ENCODE measurements at places on chromosomes 2 and 18.
A peak's percentile ranks its signal among the peaks of the same experiment; 100 is the strongest.

- H3K36me3 ChIP-seq: no peaks in the 10 kb centered on the region
- peaks cover 23% of the 10 kb centered on the region for H3K4me1 ChIP-seq
- H3K4me3 ChIP-seq: no peak overlapping the region
- H3K27ac ChIP-seq: no peak overlapping the region
- DNase-seq: no peak
Measured at GRCh38 chr2:12709207-12709522, 7.6 kb upstream of the TRIB2 start.

GRCh38 chr2:210798180-210798579 lies 241.8 kb downstream of the CPS1 start:
- no peaks in the 10 kb centered on the region for H3K27me3 ChIP-seq
- DNase-seq: no peak

DNA sequence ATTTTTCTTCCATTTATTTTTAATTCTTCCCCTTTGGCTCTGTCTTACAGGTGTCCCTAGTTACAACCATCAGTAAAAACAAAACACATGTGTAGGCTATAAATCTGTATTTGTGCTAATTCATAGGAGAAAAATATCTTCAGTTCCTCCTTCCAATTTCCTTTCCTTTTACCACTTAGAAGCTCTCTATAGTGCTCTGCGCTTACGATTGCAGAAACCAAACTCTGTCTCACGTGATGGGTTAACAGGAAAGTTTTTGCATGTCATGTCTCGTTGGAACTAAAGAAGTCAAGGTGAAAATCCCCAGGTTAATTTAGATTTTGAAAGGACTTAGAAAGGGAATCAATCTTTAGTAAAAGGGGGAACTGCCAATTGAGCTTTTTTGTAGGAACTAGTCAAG lies 1390.5 kb upstream of the ZEB2 start:
- no peak for DNase-seq
- no peaks in the 10 kb centered on the region for H3K27me3 ChIP-seq
- no peak overlapping the region for H3K4me3 ChIP-seq
- no peak overlapping the region for H3K27ac ChIP-seq
- H3K36me3 ChIP-seq: no peaks in the 10 kb centered on the region

DNA sequence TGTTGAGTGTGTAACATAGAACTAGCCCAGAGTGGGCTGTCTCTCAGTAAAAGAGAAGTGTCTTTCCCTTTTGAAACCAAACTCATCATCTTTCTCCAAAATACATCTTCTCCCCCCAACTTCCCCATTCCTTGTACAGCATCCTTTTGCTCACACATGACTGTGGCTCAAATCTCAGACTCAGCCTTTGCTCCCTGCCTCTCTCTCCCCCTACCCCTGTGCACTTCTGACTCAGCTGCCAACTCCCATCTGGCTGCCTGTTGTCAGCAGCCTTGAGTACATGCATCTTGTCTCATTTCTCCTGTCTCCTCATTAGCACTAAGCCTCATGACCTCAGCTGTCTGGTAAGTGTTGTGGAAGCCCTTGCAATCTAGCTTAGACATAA lies 18.1 kb upstream of the MGAT4A start:
- no peaks in the 10 kb centered on the region for H3K27me3 ChIP-seq
- H3K4me3 ChIP-seq: peak overlapping the region; percentile 67
- H3K36me3 ChIP-seq: no peaks in the 10 kb centered on the region
- no peak for DNase-seq
- peaks cover 12% of the 10 kb centered on the region for H3K4me1 ChIP-seq

- DNase-seq: no peak
- no peaks in the 10 kb centered on the region for H3K36me3 ChIP-seq
- H3K27ac ChIP-seq: no peak overlapping the region
Measured at GRCh38 chr2:4678927-4679326, 975.6 kb downstream of the DCDC2C start.

- H3K27me3 ChIP-seq: no peaks in the 10 kb centered on the region
- H3K4me3 ChIP-seq: no peak overlapping the region
- H3K27ac ChIP-seq: no peak overlapping the region
- H3K36me3 ChIP-seq: no peaks in the 10 kb centered on the region
- no peak for DNase-seq
Measured at GRCh38 chr18:27585602-27586173, 400.6 kb upstream of the CHST9 start.

DNA sequence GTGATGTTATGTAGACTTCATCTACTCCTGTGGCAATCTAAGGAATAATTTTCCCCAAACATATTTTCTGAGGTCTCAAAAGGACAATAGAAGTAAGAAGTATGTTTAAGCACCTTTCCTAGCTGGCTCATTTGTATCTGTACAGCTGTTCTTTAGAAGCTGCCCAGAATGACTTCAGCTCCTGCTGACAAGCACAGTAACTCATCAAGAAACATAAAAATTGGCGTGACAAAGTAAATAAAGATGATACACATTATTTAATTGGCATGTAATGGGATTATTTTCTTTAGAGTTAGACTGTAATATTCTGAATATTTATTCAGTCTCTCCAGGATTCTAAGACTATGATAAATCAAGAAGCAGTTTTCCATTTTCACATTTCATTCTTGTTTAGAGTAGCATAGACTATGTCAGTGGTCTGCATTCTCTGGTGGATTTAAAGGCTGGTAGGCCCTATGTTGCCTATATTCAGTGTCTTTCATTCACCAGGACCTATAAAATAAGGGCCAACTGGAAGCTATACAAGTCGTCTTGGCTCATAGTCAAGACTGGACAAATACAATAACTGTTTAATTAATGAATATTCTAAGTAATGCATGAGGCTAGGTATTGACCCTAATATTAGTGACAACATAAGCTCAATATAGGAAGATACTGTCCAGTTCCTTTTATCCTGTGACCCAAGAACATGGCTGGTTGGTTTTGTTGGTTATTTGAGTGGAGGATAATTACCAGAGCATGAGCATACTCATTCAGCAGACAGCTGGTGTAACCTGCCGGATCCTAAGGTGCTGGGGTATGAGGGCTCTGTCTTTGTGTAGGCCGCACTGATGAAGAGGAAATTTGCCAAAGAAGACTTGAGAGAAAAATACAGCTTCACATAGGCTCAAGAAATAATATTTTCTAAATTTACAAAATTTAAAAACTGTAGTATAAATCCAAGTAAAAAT lies 107.0 kb downstream of the PDE1A start:
- H3K4me1 ChIP-seq: no peaks in the 10 kb centered on the region
- no peaks in the 10 kb centered on the region for H3K27me3 ChIP-seq
- DNase-seq: no peak
- no peak overlapping the region for H3K4me3 ChIP-seq
- H3K36me3 ChIP-seq: no peaks in the 10 kb centered on the region

DNA sequence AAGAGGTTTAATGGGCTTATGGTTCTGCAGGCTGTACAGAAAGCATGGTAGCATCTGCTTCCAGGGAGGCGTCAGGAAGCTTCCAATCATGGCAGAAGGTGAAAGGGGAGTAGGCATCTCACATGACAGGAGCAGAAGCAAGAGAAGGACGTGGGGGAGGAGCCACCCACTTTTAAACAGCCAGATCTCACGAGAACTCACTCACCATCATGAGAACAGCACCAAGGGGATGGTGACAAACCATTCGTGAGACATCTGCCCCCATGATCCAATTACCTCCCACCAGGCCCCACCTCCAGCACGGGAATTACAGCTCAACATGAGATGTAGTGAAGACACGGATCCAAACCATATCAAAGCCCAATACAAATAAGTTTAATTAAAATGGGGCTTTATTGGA lies 113.8 kb downstream of the ATL2 start:
- no peaks in the 10 kb centered on the region for H3K36me3 ChIP-seq
- peaks cover 6% of the 10 kb centered on the region for H3K4me1 ChIP-seq
- no peak overlapping the region for H3K4me3 ChIP-seq
- H3K27me3 ChIP-seq: peaks cover 9% of the 10 kb centered on the region
- no peak overlapping the region for H3K27ac ChIP-seq

GRCh38 chr2:129117434-129117833 lies 798.8 kb upstream of the HS6ST1 start:
- H3K27me3 ChIP-seq: no peaks in the 10 kb centered on the region
- H3K27ac ChIP-seq: no peak overlapping the region
- H3K4me3 ChIP-seq: no peak overlapping the region
- no peak for DNase-seq

- H3K4me1 ChIP-seq: peaks cover 1% of the 10 kb centered on the region
- H3K4me3 ChIP-seq: no peak overlapping the region
- H3K27me3 ChIP-seq: peaks cover 12% of the 10 kb centered on the region
- peaks cover 3% of the 10 kb centered on the region for H3K36me3 ChIP-seq
- H3K27ac ChIP-seq: no peak overlapping the region
Measured at GRCh38 chr2:30872797-30873196, 65.6 kb upstream of the CAPN13 start.

DNA sequence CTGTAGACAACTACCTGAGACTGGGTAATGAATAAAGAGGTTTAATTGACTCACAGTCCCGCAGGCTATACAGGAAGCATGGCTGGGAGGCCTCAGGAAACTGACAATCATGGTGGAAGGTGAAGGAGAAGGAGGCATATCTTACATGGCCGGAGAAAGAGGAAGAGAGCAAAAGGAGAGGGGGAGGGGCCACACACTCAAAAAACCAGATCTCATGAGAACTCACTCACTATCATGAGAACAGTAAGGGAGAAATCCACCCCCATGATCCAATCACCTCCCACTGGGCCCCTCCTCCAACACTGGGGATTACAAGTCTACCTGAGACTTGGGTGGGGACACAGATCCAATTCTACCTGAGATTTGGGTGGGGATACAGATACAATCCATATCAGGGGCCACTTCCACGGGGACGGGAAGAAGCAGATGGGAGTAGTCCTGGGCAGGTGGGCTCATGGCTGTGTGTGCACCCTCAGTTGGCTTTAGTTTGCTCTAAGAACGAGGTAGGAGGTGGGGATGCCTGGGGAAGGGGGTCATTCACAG lies 9.9 kb downstream of the MAB21L4 start:
- no peak for DNase-seq
- H3K27me3 ChIP-seq: peaks cover 4% of the 10 kb centered on the region
- H3K36me3 ChIP-seq: no peaks in the 10 kb centered on the region
- H3K27ac ChIP-seq: no peak overlapping the region
- H3K4me1 ChIP-seq: peaks cover 4% of the 10 kb centered on the region

GRCh38 chr2:158202161-158202815 lies 100.6 kb downstream of the UPP2 start:
- no peaks in the 10 kb centered on the region for H3K36me3 ChIP-seq
- H3K4me1 ChIP-seq: no peaks in the 10 kb centered on the region
- no peaks in the 10 kb centered on the region for H3K27me3 ChIP-seq
- H3K4me3 ChIP-seq: no peak overlapping the region
- no peak overlapping the region for H3K27ac ChIP-seq

DNA sequence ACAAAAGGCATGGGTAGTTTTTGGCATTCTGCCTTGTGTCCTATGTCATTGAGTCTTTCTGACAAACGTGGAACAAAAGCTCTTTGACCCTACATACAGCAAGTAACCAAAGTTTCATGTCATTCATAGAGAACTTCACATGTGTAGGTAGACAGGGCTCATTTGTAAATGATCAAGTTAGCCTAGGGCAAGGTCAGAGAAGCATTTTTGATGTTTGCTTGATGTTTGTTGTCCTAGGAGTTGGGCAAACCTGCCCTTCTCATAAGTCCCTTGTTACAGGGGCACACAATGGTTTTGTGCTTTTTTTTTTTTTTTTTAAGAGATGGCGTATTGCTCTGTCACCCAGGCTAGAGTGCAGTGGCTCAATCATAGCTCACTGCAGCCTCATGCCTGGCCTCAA lies 83.3 kb upstream of the FAM136A start:
- no peak overlapping the region for H3K27ac ChIP-seq
- DNase-seq: no peak
- no peak overlapping the region for H3K4me3 ChIP-seq
- no peaks in the 10 kb centered on the region for H3K36me3 ChIP-seq

GRCh38 chr2:40256008-40256407 lies 195.9 kb downstream of the SLC8A1 start:
- no peaks in the 10 kb centered on the region for H3K4me1 ChIP-seq
- no peak for DNase-seq
- H3K27me3 ChIP-seq: no peaks in the 10 kb centered on the region
- no peak overlapping the region for H3K27ac ChIP-seq

DNA sequence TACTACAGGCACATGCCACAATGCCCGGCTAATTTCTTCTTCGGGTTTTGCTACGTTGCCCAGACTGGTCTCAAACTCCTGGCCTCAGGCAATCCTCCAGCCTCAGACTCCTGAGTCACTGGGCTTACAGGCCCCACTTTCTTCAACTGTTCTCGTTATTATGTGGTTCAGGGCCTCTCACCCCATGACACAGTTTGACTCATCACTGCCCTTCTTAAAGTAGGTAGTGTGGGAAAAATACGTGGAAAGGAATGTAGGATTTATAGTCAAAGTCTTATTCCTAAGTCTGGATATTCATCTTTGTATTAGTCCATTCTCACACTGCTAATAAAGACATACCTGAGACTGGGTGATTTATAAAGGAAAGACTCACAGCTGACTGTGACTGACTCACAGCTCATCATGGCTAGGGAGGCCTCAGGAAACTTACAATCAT lies 19.4 kb downstream of the CENPA start:
- no peaks in the 10 kb centered on the region for H3K36me3 ChIP-seq
- no peak overlapping the region for H3K4me3 ChIP-seq
- peaks cover 9% of the 10 kb centered on the region for H3K27me3 ChIP-seq

DNA sequence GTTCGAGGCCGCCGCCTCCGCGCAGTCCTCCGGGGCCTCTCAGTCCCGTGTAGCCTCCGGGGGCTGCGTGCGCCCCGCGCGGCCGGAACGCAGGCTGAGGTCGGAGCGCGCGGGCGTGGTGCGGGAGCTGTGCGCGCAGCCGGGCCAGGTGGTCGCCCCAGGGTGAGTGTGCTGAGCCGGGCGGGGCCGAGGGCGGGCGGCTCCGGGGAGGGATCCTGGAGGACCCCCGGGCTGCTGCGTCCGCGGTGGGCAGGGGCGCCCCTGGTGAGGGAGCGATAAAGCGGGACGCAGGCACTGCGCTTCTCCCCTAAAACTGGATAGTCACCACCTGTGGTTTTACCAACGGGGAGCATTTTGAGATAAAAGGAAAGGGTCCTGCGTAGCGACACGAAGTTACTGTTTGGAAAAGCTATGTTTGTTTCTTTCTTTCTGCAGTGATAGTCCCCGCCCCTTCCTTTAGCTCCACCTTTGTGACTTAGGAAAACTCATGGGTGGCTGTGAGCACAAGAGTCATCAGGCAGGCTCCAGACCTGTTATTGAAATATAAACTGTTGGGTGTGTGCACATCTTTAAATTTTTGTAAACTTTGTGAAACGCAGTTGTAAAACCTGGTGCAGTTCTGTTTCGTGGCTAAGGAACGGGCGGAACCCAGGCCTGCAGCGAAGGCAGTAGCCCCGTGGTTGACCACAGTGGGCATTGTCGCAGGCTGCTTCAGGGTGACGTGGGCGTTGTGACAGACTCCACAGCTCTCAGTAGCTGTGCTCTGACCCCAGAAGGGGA lies 687 bp downstream of the CTDP1 start:
- peaks cover 25% of the 10 kb centered on the region for H3K4me1 ChIP-seq
- peak overlapping the region; percentile 65 for H3K27ac ChIP-seq
- peaks cover 6% of the 10 kb centered on the region for H3K36me3 ChIP-seq
- no peak for DNase-seq
- H3K4me3 ChIP-seq: peak overlapping the region; percentile 79

DNA sequence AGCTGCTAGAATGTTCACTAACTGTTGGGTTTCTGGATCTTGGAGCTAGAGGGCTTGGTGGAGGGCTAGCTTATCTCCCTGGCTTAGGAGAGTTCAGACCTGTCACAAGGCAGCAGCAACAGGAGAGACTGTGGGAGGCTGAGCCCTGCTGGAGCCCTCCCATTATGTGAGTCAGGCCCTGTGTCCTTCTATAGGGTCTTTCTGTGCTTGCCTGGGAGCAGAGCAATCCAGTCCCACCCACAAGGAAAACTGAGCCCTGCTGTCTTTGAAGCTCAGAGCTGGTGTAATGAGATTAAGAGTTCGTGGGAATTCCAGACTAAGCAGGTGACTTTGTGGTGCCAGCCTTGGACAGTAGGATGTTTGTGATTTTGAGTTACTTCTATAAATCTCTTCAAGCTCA lies 249.0 kb downstream of the TTC32 start:
- no peak for DNase-seq
- H3K4me1 ChIP-seq: no peaks in the 10 kb centered on the region
- no peak overlapping the region for H3K4me3 ChIP-seq
- H3K36me3 ChIP-seq: no peaks in the 10 kb centered on the region
